ENCODE measurements at places on chromosomes 4 and X.

- no peak for DNase-seq
Measured at GRCh38 chr4:106473515-106473914, 104.9 kb upstream of the GIMD1 start.

- DNase-seq: no peak
Measured at GRCh38 chr4:15340902-15341732, 86.7 kb upstream of the C1QTNF7 start.

DNA sequence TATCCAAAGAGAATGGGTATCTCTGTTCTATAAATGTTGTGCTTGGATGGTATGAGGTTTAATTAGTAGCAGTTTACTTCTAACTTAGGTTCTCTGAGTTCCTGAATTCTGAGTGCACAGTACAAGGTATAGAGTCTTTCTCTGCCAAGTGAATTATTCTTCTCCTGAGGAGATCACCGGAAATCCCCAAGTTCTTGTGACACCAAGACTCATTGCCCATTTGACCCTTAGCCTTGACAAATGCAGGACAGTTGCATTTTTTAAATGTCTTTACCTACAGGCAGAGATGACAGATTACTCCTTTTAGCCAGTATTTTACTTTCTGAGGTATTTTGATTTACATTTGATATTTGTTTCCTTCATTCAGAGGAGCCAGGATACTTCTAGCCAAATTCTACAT is 72.9 kb downstream of the MAOA start:
- no peak for DNase-seq

DNA sequence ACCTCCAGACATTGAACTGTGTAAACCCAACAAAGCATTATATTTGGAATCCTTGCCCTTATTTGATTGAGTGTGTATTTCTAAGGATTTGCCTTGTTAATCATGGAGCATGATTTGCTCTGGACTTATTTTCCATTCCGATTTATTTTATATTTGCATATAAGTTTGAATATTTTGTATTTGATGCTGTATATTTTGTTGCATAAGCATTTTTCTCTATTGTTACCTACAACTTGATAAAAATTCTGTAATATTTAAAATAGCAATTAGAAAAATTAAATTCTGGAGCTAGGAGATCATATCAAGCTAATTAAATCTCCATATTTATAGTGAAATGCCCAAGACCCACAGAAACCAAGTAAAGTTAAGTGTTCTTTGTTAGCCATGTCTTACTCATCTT is 47.2 kb downstream of the USO1 start:
- no peak for DNase-seq

DNA sequence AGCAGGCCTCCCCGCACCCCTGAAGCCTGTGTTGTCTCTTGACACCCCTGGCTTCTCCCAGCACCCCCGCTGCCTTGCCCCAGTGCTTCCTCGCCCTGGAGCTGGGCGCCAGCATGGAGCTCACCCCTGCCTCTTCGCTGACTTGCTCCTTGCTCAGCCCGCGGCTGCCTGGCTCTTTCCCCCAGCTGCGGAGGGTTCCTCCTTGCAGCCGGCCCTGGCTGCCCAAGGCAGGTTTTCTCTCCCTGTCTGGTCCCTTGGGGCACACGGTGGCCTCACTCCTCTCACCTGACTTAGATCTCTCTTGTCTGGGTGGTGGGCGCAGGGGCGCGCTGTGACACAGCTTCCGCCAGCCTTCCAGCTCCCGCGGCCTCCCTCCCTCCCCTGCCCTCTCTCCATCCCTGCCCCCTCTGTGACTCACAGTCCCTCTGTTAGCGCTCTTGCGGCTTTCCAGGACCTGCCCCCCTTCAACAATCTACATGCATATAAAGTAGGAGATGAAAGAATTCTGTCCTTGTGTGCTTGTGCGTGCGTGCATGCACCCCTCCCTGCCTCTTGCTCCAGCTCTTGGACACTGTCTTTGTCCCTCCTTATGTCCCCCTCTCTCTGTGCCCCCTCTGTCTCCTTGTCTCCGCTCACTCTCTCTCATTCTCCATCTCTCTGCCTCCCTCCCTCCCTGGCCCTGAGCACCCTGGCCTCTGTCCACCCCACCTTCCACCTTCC is 2.2 kb downstream of the PLXNB3 start:
- no peak for DNase-seq

DNA sequence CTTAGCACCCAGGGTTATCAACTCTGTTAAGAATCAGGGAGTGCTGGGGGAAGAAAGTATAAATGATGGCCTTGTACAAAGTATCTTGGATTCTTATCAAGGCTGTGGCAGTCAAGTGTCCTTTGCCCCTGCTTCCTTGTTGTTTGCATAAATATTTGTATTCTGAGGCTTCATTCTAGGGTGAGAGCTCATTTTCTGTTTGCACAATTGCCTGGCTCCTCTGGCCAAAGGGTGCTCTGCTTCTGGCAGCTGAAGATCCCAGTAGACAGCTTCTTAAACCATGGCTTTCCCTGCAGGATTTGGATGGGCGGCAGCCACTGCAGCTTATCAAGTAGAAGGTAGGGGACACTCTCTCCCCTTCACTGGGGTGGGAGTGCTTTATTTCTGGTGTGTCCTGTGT is at the start of gene GBA3:
Gene GBA3, plus strand, starts transcription at position 202 of the 400 bp plus-strand sequence.
- DNase-seq: no peak

- no peak for DNase-seq
Measured at GRCh38 chrX:63855896-63856295, 70.9 kb upstream of the ARHGEF9 start.

DNA sequence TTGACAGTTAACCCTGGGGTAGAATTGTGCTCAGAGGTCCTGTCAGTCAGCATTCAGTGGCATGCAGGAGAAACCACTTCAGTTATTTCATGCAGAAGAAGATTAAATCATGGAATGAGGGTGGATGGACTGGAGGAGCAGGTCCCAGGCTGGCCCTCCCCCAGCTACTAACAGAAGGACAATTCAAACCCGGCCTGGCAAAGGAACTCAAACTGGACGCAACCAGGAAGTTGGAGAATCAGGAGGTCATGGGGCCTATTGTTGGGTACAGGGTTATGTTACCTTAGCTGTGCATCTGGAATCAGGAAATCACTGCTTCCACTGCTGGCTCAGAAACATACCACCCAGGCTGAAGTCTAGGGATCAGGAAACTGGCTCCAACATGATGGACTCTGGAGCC is 121.4 kb downstream of the GPAT3 start:
- DNase-seq: no peak

DNA sequence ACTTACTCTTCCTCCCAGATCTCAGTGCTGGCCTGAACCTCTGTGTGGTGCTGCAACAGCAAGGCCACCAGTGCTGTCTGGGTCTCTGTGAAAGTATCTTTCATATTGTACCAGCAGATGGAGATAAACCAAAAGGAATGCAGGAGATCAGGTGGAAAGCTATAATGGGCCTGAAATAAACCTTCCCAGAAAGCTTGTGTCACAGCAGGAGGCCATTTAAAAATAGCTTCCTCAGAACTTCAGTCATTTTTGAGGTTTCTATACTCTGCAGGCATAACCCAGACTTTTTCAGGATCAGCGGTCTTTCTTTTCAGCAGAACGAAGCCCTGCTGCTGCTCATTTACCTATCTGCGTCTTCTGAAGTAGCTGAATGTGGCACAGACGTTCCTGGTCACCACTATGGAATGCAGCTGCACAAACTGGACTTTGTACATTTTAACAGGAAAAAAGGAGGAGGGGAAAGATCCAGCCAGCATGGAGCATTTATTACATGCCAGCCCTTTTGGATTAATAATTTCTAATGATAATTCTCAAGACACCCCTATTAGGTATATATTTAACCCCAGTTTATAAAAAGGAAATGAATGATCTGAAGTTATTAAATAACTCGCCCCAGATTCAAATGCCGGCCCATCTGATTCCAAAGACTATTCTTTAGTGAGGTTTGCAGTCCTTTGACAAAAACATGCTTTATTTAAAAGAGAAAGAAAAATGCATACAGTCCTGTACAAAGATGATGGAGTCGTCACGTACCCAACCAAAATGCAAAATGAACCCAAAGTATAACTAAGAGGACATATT is 119.7 kb downstream of the NFKB1 start:
- no peak for DNase-seq

DNA sequence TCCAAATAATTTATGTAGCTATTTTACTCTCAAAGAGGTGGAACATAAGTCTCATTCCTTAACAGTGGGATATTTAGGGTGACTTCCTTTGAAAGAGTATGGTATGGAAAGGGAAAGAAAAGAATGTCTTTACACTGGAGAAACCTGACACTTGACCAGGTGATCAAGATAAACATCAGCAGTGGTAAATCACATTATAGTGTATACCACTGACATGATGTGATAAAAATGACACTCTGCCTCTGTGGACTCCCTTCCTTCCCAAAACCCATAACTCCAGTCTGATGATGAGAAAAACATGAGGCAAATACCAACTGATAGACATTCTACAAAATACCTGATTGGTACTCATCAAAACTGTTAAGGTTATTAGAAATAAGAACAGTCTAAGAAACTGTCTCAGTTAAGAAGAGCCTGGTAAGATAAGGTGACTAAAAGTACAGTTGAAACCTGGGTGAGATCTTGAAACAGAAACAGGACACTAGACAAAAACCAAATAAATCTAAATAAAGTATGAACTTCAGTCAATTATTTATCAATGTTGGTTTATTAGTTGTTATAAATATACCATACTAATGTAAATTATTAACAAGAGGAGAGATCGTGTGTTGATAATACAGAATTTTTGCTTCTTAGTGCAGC is 144.2 kb upstream of the PCDH18 start:
- DNase-seq: no peak

GRCh38 chrX:129719931-129720530 is 18.7 kb upstream of the XPNPEP2 start:
- DNase-seq: peak; percentile 31

- DNase-seq: no peak
Measured at GRCh38 chr4:44118971-44119680, 329.5 kb downstream of the KCTD8 start.

GRCh38 chr4:41143311-41144039 is 70.9 kb downstream of the APBB2 start:
- DNase-seq: peak; percentile 84

GRCh38 chr4:156596706-156597329 is 374.8 kb downstream of the PDGFC start:
- DNase-seq: no peak

- DNase-seq: no peak
Measured at GRCh38 chr4:16725252-16725651, 173.2 kb downstream of the LDB2 start.

- DNase-seq: peak; percentile 80
Measured at GRCh38 chr4:41644288-41644914, 104.1 kb downstream of the PHOX2B start.

- no peak for DNase-seq
Measured at GRCh38 chr4:137430171-137430570, 102.1 kb downstream of the PCDH18 start.

DNA sequence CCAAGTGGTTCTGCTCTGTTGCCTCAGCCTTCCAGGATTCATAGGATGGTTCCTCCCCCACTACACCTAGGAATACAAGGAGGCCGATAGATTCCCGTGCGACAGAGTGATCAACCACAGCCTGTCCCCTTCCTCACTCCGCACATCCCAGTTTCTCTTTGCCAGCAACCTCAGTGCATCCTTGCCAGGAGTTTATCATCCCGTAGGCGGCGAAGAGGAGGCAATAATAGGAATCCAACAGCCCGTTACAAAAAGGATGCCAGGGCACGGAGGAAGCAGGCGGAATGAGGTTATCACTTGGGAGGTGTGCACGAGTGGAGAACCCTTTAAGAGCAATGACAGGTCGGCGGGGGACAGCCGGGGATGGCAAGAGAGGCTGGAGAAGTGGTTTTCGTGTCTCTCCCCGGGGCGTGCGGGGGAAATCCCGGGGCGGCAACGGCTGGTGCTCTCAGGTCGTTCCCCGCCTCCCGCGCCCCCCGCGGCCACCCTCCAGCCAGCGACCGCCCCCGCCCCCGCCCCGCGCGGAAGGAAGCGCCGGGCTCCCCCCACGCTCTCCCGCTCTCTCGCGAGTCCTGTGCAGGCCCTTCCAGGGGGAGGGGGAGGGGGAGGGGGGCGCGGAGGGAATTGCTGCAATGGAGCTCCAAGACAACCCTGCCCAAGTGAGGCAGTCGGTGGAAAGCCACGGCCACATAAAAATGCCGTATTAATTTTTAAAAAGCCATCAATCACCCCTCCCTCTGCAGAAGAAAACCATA is 1.6 kb downstream of the PPP3CA start:
- peak; percentile 83 for DNase-seq

- no peak for DNase-seq
Measured at GRCh38 chrX:41250867-41251266, 83.1 kb upstream of the DDX3X start.

DNA sequence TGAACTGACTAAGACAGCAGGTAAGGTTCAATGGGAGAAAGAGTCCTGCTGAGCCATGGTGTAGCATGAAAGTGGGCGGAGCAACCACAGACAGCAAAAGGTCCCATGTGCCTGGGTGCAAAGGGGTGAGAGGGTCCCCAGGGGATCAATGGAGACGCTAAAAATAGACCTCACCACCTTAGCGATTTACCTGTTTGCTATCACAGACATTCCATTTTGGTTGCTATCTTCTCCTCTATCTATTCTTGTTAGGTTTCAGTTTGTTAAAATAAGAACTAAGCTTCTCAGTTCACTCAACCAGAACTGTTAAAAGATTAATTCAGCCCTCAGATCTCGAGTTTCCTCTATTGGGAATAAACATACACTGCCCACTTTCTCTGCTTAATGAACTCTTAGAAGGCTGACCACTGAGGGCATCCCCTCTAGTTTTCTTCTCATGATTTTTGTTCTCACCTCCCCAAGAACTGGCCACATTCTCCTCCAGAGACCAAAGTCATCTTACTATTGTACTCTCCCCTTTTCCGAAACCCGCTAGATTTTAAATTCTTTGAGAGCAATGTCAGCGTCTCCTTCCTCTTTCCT is 136.7 kb downstream of the PARM1 start:
- DNase-seq: no peak

DNA sequence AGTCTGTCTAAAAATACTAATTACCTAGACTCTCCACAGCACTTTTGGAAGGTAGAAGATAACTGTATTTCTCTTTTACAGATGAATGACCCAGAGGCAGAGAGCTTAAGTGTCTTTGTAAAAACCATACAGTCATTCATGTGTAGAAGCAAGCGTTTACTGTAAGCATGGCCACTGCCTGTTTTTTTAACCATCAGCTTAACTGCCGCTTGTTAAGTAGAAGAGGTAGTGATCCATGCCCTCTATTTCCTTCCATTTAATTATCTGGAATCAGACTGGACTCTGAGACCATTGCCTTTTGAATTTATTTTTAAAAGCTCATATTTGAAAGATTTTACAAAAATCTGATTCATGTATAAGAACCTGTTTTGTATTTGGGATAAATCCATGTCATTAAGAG is 111.2 kb upstream of the TECRL start:
- no peak for DNase-seq

GRCh38 chr4:173909294-173909693 is 374.2 kb downstream of the FBXO8 start:
- no peak for DNase-seq

- no peak for DNase-seq
Measured at GRCh38 chr4:137541876-137542646, 9.8 kb upstream of the PCDH18 start.

DNA sequence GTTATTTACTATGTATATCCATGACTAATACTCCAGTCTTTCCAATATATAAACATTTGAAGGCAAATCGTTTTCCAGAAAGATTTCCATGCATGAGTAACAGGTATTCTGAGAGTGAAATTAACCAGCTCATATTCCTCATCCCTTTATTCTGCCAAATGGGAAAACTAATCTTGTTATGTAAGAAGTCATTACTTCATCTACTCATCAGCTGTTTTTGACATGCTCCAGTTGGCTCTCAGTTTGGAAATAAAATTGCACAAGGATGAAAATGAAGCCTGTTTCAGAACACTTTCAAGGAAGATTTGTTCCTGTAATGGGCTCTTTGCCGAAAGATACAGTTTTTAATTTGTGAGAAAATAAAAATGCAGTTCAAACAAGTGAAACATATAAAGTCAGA is 121.9 kb downstream of the KCTD8 start:
- no peak for DNase-seq

- no peak for DNase-seq
Measured at GRCh38 chrX:155216940-155217440, 730 bp downstream of the VBP1 start.
